CD14-positive monocyte (primary cell): ENCODE measurements at places on chromosomes 6 and 20. TPM values are rescaled to one million over a fixed set of nuclear protein-coding genes. Genes with fewer than 3 reads are reported as not detected.
A peak's percentile ranks its signal among the peaks of the same experiment; 100 is the strongest.

- H3K36me3 ChIP-seq, result no peaks in the 10 kb centered on the region
- H3K4me3 ChIP-seq, result no peak overlapping the region
- H3K27me3 ChIP-seq, result peaks cover 3% of the 10 kb centered on the region
These were observed 27.3 kb downstream of the PAQR8 start for GRCh38 chr6:52389264-52389625.

- no peak overlapping the region for H3K27ac ChIP-seq
- peaks cover 95% of the 10 kb centered on the region for H3K36me3 ChIP-seq
- DNase-seq, result no peak
- no peaks in the 10 kb centered on the region for H3K27me3 ChIP-seq
- H3K4me1 ChIP-seq, result no peaks in the 10 kb centered on the region
- H3K4me3 ChIP-seq, result no peak overlapping the region
These were observed 12.7 kb downstream of the RBM39 start for GRCh38 chr20:35729283-35729807.

LHFPL5 gene
- not detected for polyA plus RNA-seq

DNA sequence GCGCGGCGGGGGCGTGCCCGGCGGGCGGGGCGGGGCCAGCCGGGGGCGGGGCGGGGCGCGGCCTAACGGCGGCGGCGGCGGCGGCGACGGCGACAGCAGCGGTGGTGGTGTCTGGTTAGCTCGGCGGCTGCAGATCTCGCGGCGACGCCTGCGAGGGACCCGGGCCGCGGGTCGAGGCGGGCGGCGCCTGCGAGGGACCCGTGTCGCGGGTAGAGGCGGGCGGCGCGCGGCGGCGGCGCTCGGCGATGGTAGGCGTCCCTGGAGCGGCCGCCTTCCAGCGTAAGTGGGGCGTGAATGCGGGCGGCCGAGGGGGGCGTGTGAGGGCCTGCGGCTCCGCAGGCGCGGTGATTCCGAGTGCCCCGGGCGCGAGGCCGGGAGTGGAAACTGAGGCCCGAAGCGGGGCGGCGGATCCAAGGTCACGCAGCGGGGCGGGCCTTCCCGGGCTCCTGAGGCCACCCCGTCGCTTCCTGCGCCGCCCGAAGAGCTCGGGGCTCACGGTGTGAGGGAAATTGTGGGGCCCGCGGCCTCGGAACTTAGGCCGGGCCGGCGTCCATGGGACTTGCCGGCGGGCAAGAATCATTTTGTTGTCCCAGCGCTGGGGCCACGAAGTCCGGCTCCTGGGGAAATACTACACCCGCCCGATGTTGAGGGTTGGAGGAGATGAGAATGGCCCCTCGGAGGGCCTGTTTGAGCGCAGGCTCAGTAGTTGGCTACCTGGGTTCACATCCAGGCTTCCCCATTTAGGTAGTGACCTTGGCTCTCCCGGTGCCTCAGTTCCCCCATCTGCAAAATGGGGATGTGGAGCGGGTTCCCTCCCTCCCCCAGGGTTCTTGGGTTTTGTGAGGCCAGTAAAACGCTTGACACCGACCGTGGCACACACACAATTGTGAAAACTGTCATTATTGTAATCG is at the start of gene CBFA2T2:
TSS of gene CBFA2T2 (plus strand) at position 74 of the 911 bp plus-strand sequence. CDS start at position 246, 172 bp downstream.
- peak; percentile 39 for DNase-seq
- no peaks in the 10 kb centered on the region for H3K27me3 ChIP-seq
- no peaks in the 10 kb centered on the region for H3K36me3 ChIP-seq
- H3K27ac ChIP-seq, result peak within 1 kb of the TSS; percentile 97
- H3K4me1 ChIP-seq, result peaks cover 15% of the 10 kb centered on the region
- peak within 1 kb of the TSS; percentile 62 for H3K4me3 ChIP-seq

DNA sequence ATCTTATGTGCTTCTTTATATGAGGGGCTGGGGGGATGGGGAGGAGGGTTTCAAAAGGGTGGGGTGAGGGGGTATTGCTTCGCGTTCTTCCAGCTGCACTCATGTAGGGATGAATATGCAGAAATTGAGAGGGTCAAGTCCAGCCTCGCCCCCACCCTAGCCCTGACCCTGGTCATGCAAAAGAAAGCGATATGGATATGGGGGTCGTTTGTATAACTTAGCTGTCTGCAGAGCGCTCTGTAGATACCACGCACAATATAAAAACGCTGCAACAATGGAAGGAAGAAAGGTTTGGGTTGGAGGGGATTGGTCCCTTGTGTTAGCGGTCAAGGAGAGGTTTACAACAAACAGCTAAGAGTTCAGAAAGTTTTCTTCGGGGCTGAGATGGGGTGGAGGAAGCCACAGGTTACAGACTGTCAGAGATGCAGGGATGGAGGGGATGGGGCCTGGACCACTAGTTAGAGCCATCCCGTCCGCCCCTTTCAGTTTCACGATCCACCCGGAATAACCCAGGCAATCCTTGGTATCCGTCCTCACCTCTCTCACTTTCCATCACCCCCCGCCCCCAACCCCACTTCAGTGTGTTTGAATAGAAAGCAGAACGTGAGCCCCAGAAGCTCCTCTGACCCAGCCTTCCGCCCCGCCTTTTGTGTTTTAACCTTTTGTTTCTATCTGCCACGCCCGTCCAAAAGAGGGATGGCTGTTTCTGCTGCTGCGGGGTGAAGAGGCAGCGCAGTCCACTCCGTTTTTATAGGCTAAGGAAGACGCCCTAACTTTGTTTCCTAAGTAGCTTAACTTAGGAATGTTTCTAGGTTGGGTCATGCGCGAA is 73.5 kb downstream of the SOX4 start:
- H3K27me3 ChIP-seq, result peaks cover 43% of the 10 kb centered on the region
- no peaks in the 10 kb centered on the region for H3K36me3 ChIP-seq

SLC24A3 gene
- 0.08 TPM for polyA plus RNA-seq

DNA sequence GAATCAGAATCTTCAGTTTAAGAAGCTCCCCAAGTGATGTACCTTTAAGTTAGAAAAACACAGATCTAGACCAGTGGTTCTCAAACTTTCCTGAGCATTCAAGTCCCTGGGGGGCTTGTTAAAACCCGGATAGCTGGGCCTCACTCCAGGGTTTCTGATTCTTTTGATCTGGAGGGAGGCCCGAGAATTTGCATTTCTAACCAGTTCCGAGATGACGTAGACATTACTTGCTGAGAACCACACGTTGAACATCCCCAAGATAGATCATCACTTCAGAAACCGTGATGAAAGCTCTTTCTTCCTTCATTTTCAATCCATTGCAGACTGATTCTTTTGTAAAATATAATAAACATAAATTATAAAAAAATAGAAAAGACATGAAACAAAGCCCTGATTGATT is 40.7 kb upstream of the KIF16B start:
- no peaks in the 10 kb centered on the region for H3K36me3 ChIP-seq
- no peaks in the 10 kb centered on the region for H3K27me3 ChIP-seq
- no peak overlapping the region for H3K4me3 ChIP-seq
- H3K4me1 ChIP-seq, result no peaks in the 10 kb centered on the region

DNA sequence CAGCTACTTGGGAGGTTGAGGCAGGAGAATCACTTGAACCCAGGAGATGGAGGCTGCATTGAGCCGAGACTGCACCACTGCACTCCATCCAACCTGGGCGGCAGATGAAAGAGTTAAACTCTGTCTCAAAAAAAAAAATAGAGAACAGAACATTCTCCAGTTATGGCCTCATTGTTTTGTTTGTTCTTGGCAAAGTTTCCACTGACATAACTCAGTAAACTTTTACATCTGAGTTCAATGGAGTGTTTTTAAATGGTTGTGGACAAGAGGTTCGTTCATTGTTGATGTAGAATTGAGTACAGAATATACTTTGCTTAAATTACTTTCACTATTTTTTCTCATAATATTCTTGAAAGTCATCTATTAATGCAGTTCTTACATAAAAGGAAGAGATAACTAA is 42.2 kb upstream of the IFNGR1 start:
- peaks cover 9% of the 10 kb centered on the region for H3K4me1 ChIP-seq
- H3K27me3 ChIP-seq, result no peaks in the 10 kb centered on the region

DNA sequence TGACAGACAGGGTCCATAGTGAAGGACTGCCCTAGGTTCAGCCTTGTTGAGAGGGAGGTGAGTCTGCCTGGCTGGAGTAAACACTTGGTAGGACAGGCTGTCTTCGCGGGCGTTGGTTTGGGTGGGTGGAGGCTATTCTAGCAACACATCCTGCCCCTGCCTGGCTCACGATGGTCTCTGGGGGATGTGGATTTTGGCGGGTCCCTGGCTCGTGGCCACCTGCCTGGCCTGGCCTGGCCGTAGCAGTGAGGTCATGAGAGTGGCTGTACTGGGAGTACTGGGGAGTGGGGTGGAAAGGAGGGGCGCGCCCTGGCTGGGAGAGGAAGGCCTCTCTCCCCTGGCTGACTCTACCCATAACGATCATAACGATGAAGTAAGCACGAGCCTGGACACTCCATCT is 30.2 kb upstream of the MRPS18A start:
- no peak for DNase-seq
- no peaks in the 10 kb centered on the region for H3K36me3 ChIP-seq
- H3K27ac ChIP-seq, result no peak overlapping the region
- peaks cover 2% of the 10 kb centered on the region for H3K4me1 ChIP-seq
- H3K27me3 ChIP-seq, result peaks cover 19% of the 10 kb centered on the region

GRCh38 chr6:123518441-123519188 is 118.1 kb downstream of the TRDN start:
- no peak for DNase-seq
- H3K27ac ChIP-seq, result no peak overlapping the region
- no peaks in the 10 kb centered on the region for H3K4me1 ChIP-seq
- H3K27me3 ChIP-seq, result no peaks in the 10 kb centered on the region
- H3K36me3 ChIP-seq, result no peaks in the 10 kb centered on the region

SCP2D1 gene
- polyA plus RNA-seq, result not detected

GRCh38 chr6:125018136-125018535 is 55.9 kb downstream of the RNF217 start:
- no peak for DNase-seq
- no peak overlapping the region for H3K27ac ChIP-seq
- H3K27me3 ChIP-seq, result no peaks in the 10 kb centered on the region
- no peaks in the 10 kb centered on the region for H3K4me1 ChIP-seq

DNA sequence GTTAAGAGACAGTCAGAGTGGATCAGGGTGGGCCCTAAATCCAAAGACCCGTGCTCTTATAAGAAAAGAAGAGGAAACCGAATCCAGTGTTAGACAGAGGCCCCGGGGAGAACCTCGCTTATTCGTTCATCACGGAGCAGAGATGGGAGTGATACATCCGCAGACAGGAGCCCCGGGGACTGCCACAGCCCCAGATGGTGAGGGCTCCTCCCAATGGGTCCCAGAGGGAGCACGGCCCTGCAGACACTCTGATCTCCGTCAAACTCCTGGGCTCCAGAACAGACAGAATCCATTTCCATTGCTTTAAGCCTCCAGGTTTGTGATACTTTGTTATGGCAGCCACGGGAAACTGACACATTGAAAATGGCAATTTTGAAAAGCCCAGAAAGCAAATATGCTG is 47.0 kb downstream of the CDH4 start:
- no peak overlapping the region for H3K27ac ChIP-seq
- H3K4me1 ChIP-seq, result no peaks in the 10 kb centered on the region
- DNase-seq, result no peak
- no peak overlapping the region for H3K4me3 ChIP-seq

DNA sequence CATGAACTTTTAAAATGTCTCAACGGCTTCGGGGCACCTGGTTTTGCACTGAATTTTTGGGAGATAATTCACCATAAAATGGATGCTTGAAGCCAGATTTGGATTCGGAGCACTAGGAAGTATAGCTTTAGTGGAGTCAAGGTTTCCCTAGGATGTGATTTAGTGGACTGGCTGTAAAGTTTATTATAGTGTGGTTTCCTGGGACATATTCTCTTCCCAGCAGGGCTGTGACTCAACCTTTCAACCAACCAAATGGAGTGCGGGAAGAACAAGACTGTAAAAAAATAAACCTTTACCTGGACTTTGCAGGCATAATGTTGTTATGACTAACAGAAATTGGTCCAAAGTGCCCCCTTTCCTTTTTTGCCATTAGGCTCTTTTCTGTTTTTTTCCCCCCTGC is 327.4 kb upstream of the MAN1A1 start:
- H3K4me3 ChIP-seq, result no peak overlapping the region
- H3K36me3 ChIP-seq, result no peaks in the 10 kb centered on the region
- no peak for DNase-seq
- no peak overlapping the region for H3K27ac ChIP-seq
- H3K4me1 ChIP-seq, result no peaks in the 10 kb centered on the region

NRM gene
- polyA plus RNA-seq, result 35.0 TPM

DNA sequence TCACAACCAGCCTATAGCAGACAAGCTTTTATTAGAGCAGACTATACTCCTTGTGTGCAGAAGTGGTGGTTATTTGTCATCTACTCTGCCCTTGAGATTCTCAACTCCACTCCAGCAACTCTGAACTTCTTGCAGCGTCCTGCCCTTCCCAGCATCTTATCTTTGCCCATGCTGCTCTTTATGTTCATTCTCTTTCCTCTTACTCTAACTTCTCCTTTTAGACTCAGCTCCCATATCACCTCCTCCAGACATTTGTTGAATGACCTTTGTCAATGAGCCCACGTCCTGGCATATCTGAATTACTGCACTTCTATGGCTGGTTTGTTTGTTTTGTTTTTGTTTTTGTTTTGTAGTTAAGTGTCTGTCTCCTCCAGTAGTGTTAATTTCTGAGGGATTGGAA is 81.2 kb downstream of the KCNQ5 start:
- no peak overlapping the region for H3K4me3 ChIP-seq
- no peaks in the 10 kb centered on the region for H3K27me3 ChIP-seq
- H3K4me1 ChIP-seq, result no peaks in the 10 kb centered on the region
- no peak for DNase-seq
- H3K27ac ChIP-seq, result no peak overlapping the region
- no peaks in the 10 kb centered on the region for H3K36me3 ChIP-seq

TP53RK gene
- 10.9 TPM for polyA plus RNA-seq

DNA sequence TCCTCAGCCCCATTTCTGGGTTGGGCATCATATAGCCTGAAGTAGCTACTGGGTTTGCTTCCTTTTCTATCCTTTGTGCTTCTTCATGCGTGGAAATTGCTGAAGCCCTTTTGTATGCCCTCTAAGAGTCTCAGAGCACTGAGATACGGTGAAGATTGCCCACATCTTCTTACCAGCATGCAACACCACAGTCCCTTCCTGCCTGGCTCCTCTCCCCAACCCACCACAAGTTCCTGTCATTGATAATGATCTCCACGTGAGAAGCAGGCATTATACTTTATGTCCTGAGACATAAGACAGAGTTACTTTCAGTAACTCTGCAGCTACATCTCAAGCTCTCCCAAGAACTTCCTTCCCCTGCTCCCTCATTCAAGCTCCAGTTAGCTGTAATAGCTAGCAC is 15.8 kb upstream of the PLCB4 start:
- no peak for DNase-seq
- no peak overlapping the region for H3K4me3 ChIP-seq
- H3K4me1 ChIP-seq, result no peaks in the 10 kb centered on the region
- H3K36me3 ChIP-seq, result no peaks in the 10 kb centered on the region
- no peak overlapping the region for H3K27ac ChIP-seq
- H3K27me3 ChIP-seq, result no peaks in the 10 kb centered on the region

GRCh38 chr6:112933947-112934346 is 586.8 kb downstream of the RFPL4B start:
- no peaks in the 10 kb centered on the region for H3K4me1 ChIP-seq
- H3K4me3 ChIP-seq, result no peak overlapping the region
- no peaks in the 10 kb centered on the region for H3K36me3 ChIP-seq
- H3K27me3 ChIP-seq, result no peaks in the 10 kb centered on the region
- H3K27ac ChIP-seq, result no peak overlapping the region

- no peak overlapping the region for H3K27ac ChIP-seq
- DNase-seq, result no peak
- H3K36me3 ChIP-seq, result peaks cover 98% of the 10 kb centered on the region
- H3K4me3 ChIP-seq, result no peak overlapping the region
- H3K27me3 ChIP-seq, result no peaks in the 10 kb centered on the region
These were observed 20.3 kb downstream of the EIF2S2 start for GRCh38 chr20:34091637-34092200.

GRCh38 chr6:158143700-158144099 is 24.4 kb downstream of the SERAC1 start:
- H3K36me3 ChIP-seq, result peaks cover 16% of the 10 kb centered on the region
- H3K27me3 ChIP-seq, result no peaks in the 10 kb centered on the region
- H3K27ac ChIP-seq, result no peak overlapping the region
- DNase-seq, result no peak
- H3K4me3 ChIP-seq, result no peak overlapping the region
- H3K4me1 ChIP-seq, result no peaks in the 10 kb centered on the region

EYA4 gene
- polyA plus RNA-seq, result not detected

RIN2 gene
- polyA plus RNA-seq, result 5.6 TPM

HLA-DPB1 gene
- polyA plus RNA-seq, result 569 TPM
